NCI-H1105 treated with DMSO at 0.1 percent for 48 hours (cell line): ENCODE measurements at places on chromosomes 3 and 15.

GRCh38 chr15:70039917-70040316 lies 57.8 kb downstream of the TLE3 start:
- no peak for DNase-seq

- DNase-seq: no peak
These were observed 83.0 kb downstream of the MOBP start for GRCh38 chr3:39550354-39551051.

DNA sequence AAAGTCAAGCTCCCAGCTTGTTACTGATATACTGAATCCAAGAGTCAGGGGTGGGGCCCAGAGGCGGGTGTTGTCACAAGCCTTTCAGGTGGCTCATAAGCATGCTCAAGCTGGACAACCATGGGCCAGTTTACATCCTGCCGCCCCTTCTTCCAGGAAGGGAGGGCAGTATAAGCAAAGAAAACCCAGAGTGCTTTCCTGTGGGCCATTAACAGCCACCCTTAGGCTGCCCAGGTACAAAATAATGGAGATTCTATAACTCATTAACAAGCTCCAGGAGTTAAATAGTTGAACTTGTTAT lies 183.2 kb downstream of the NTRK3 start:
- no peak for DNase-seq

DNA sequence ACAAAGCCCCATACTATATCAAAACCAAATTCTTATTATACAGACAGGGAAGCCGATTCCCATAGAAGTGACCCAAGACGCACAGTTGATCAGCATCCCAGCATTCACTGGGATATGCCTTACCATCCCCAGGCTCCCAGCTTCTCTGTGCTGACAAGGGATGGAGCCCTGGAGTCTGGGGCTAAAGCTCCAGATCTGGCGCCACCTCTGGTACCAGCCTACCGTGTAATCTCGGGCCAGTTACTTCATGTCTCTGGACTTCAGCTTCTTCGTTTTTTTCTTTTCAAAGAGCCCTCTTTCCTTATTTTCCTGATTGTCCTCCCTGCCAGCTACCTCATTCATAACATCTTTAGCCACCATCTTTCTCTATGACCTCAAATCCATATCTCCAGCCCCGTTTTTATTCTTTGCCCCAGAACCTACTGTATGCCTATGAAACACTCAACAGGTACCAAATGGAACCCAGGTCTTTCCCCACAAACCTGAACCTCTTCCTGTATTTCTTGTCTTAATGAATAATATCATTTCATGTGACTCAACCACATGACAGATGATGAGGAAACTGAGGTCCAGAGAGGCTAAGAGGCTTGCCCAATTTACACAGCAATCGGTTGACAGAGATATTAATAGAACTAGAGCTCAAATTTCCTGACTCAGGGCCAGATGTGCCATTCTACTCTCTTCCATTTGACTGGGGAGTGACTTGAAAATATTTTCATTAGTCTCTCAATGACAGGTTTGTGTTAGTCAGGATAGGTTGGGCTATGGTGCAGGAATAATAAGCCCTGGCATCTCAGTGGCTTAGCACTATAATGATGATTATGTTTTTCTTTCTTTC lies 85.4 kb upstream of the TLE3 start:
- DNase-seq: no peak

GRCh38 chr3:131597816-131598215 lies 95.0 kb upstream of the MRPL3 start:
- DNase-seq: no peak

GRCh38 chr15:70412794-70413193 lies 315.1 kb upstream of the TLE3 start:
- DNase-seq: no peak

DNA sequence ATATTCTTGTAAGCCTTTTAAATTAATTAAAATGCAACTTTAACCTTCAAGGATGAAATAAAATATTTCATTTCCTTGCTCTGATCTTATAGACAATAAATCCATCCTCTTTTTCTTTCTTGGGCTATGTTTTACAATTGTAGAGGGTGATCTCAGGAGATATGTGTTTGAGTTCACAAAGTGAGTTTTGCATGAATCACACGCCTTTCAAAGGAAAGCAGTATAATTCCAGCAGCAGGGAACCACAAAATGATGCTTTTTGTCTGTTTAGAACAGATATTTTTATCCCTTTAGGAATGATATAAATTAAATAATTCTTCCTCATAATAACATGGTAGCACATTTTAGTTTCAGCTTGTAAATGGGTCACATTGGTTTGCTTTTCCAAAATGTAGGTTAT lies 191.2 kb downstream of the SEMA6D start:
- DNase-seq: no peak

GRCh38 chr3:122366379-122366749 lies 16.7 kb downstream of the MIX23 start:
- DNase-seq: no peak

DNA sequence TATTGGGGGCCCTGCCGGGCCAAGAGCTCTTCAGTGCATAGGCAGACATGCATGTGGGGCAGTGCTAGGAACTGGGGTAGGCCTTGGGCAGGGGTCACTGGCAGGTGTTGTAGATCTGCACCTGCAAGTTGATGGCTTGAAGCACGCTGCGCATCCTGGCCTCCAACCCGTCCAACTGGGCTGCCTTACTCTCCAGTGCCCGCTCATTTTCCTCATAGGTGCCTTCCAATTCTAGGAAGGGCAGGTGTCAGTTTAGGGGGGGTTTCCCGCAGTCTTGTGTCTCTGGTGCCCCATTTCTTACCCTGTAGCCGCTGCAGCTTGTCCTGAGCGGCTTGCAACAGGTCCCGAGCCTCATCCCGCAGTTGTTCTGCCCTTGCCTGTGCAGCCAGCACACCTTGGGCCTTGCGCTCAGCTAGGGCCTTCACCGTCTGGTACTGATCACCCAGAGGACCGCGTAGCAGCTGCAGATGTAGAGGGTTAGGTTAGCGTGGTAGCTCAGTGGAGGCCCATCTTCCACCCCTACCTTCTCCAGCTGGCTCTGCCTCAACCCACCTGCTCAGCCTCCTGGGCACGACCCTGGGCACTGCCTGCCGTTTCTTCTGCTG lies 611 bp upstream of the USP19 start:
- DNase-seq: no peak

DNA sequence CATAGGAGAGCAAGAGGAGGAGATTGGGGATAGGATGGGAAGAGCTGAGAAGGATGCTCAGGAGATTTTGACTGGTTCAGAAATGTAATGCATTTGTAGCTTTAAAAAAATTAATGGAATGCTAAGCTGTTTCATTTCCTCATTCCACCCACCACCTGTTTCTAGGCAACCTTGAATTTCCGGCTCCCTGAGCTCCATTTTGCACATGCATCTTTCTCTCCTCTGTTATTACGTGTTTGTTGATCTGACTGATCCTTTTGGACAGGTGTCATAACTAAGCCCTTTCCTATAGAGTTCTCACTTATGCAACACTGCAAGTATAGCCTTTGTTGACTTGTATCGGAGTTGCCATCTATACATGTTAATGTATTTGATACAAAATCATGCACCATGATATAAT lies 4.3 kb downstream of the TMPRSS7 start:
- no peak for DNase-seq

DNA sequence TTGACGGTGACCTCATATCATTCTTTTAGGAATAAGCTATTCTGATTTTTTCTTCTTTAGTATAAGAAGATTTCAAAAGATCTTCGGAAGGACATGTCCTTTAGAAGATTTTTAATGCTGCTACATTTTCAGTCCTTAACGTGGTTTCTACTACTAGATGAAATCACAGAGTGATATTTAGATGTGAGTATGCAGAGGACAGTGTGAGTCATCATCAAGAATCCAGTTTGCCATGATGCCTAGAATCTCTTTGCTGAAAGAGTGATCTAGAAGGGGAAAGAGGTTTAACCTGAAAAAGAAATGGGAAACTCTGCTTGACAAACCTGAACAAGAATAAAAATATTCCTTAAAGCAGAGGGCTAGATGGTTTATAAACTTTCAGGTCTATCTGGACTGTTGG lies 43.2 kb downstream of the SLC7A14 start:
- DNase-seq: no peak

DNA sequence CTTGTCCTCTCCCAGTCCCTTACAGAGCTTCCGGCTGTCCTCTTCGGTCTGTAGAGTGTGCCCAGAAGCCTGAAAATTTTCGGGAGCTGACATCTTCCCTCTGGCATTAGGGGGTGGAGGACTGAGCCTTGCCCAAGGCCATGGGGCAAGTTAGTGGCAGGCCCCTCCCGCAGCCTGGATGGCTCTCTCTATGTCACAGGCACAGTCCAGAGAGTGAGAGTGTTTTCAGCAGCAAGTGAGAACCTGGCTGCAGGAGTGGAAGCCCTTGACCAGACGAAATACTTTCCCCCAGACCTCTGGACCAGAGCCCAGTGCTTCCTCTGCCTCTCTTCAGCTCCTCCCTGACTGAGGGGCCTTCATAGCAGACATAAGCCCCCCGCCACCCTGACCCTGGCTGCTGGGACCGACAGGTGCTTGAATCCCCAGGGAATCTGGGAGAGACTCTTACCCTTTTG lies 50.5 kb upstream of the SEC22A start:
- DNase-seq: no peak

GRCh38 chr15:54843006-54843405 lies 353.7 kb downstream of the RSL24D1 start:
- DNase-seq: no peak

DNA sequence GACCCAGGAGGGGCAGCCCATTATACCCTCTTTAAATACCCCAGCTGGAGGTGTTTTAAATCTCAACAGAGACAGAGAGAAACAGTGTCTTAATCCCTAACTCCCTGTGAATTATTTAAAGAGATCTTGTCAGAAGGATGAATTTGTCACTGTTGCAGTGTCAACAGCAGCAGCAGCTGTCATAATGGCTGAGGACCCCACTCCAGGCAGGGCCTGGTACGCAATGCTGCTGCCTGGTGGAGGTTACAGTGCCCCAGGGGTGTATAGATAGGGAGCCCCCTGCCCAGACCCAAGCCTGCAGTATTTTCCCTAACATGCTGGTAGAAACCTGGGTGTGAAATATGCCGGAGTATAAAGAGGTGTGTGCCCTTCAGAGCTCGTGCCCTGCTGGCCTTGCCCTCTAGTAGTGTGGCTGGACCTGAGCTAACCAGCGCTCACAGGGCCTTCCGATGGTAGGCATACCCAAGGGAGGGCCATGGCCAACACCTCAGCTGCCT lies 143.0 kb downstream of the EPHB1 start:
- no peak for DNase-seq

- peak; percentile 34 for DNase-seq
These were observed 103.5 kb downstream of the CD47 start for GRCh38 chr3:107987036-107987939.

DNA sequence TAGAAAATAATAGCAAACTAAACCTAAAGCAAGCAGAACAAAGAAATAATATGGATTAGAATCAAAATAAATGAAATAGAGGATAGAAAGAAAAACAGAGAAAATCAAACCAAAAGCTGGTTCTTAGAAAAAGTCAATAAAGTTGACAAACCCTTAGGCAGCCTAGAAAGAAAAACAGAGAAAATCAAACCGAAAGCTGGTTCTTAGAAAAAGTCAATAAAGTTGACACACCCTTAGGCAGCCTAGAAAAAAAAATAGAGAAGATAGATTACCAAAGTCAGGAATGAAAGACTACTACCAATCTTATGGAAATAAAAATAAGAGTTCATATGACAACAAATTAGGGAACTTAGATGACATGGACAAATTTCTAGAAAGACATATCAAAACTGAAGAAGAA lies 142.4 kb downstream of the LRRC28 start:
- DNase-seq: no peak

DNA sequence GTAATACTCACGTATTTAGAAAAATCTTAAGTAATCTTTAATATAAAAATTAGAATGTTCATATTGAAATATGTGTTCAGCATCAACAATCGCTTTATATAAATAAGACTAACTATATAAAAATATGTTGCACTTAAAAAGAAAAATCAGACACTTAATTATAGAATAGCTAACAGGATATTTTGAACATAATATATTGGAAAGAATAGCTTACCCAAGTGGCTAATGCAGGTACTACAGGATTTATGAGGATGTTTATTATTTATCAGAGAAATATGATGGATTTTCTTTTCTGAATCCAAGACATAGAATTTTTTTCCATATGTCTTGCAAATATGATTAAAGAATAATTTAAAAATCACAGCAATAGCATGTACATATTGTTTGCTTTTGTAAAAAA lies 567.9 kb upstream of the GBE1 start:
- DNase-seq: no peak

DNA sequence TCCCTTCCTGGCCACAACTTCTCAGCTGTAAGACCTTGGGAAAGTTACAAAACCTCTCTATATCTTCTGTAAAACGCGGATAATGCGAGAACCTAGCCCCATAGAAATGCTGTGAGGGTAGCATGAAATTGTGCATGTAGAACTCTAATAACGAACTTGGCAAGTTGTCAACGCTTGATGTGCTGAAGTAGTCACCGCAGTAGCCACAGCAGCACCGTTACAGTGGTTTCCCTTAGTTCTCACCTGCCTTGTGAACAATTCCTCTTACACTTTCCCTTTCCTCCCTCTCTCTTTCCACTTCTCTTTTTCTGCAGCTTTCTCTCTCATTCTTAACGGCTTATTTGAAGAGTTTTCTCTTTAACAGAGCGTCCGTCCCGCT lies 447 bp upstream of the SHQ1 start:
- peak; percentile 72 for DNase-seq

- no peak for DNase-seq
These were observed 57.2 kb downstream of the SNX4 start for GRCh38 chr3:125462722-125463299.

GRCh38 chr15:47384341-47384740 lies 333.0 kb upstream of the SEMA6D start:
- no peak for DNase-seq

DNA sequence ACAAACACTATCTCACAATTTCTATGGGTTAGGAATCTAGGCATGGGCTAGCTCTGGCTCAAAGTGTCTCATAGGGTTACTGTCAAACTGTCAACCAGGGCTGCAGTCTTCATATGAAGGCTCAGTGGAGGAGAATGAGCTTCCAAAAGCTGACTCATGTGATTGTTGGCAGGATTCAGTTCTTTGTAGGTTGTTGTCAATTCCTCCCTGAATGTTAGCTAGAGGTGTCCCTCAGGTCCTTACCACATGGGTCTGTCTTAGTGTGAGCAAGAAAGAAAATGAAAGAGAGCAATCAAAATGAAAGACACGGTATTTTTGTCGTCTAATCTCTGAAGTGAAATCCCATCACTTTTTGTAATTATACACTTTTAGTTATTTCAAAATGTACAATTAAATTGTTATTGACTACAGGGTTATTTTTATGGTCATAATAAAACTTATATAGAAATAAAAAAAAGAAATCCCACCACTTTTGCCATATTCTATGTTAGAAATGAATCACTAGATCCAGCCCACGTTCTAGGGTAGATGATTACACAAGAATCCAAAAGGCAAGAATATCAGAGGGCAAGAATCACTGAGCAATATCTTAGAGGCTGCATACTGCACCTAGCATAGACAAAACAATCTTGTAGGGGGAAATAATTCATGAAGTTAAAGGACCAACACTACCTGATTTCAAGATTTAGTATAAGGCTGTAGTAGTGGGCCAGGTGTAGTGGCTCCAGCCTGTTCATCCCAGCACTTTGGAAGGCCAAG lies 8.4 kb downstream of the ACSBG1 start:
- no peak for DNase-seq

DNA sequence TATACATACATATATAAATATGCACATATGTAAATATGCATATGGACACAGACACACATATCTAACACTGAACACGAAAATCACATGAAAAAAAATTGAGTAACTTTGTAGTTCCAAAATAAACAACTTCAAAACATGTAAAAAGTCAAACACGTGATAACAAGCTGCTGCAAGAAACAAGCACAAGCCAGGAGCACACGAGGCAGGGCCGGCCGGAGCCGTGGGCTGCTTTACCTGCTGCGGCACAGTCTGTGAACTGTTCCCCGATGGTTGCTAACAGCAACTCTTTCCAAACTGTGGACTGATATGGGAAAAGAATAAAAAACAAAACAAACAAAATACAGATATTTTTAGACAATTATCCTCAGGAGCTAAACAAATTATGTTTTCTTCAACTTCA lies 31.6 kb downstream of the EIF4E3 start:
- DNase-seq: no peak
